ENCODE measurements at places on chromosomes 16 and 17.
A peak's percentile ranks its signal among the peaks of the same experiment; 100 is the strongest.

DNA sequence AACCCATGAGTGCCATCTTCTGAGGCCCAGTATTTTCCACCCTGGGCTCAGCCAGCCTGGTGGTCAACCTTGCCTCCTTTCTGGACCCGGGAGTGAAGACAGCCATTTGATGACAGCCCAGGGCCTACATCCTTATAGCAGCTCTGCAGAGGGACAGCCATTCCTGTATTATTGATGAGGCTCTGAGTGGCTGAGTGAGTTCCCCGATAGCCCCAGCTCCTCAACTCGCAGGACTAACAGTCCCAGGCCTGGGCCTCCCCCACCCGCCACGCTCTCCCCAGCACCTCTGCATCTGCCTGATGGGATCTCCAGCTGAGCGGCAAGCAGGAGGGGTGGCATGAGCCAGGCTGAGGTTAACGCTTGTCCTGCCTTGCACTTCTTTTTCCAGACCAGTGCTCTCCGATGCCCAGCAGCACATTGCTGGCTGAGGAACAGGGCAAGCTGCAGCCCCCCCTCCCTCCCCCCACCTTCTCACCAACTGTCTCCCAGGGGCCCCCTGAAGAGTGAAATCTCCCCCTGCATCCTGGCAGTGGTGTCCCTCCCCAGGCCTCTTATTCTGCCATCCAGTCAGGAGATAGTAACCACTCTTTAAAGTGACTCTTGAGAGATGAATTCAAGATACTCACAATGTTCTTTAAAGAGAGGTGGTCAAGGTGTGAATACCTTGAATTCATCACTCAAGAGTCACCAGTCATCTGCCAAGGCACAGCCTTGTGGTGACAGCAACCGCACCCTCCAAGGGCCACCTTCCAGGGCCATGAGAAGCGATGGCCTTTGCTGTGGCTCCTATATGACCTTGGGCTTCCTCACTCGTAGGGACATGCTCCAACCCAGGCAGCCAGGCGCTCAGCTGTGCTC lies 23.5 kb downstream of the CACNG5 start:
- DNase-seq = no peak

DNA sequence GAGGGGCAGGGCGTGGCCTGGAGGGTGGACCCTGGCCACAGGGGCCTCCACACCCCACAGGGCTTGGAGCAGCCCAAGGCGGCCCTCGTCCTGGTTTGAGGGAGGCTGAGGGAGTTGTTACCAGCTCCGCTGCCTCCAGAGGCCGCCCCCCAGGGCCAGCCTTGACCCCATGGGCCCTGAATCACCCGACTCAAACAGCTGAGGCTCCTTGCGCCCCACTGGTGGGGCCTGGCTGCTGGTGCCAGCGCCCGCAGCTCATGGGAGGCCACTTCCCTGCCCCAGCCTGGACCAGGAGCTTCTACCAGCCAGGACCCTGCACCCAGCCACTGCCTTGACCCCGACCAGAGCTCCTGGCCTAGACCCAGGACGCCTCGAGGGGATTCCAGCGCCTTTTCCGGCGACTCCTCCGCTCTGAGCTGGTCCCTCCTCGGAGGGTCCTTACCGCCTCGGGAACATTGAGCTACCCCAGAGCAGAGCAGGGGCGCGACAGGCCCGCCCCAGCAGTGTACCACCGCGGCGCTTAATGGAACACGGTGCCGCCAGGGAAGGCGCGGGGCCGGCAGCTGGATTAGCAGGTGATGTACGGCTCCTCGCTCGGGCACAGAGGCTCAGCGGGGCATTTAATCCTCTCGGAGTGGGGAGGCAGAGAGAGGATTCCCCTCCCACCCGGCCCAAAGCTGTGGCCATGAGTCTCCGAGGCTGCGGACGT lies 37.2 kb downstream of the GSE1 start:
- no peak for DNase-seq

DNA sequence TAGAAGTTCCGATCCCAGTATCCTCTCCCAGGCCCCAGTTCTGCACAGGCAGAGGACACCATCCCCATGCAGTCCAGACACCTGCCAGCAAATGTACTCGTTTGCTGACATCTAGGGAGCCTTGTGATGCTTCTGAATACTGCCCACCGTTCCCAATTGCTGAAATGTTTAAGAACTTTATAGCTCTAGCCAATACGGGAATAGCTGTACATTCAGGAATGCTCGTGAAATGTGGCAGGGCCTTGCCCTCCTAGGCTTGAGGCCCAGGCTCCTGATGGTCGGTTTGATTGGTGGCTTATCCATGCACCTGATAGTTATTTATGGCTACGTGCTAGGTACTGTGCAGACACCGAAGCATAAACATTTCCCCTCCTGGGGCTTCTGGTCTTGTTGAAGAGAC lies 255.5 kb downstream of the PRKCA start:
- no peak for DNase-seq

DNA sequence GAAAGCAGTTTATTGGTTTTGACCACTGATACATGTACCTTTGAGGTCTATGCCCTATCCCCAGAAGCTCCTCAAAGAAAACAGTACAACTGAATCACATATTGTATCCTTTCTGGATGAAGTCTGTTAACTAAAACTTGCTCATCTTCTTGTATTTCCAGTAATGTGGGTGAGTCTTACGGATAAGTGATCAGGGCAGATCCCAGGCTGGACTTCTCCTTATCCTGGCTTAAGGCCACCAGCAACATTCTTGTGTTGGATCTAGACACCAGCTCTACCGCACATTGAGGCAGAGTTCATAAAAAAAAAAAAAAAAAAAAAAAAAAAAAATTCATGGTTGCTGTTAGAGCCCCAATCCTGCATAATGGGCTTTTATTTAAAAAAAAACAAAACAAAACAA lies 536.7 kb upstream of the HSBP1 start:
- DNase-seq = no peak

DNA sequence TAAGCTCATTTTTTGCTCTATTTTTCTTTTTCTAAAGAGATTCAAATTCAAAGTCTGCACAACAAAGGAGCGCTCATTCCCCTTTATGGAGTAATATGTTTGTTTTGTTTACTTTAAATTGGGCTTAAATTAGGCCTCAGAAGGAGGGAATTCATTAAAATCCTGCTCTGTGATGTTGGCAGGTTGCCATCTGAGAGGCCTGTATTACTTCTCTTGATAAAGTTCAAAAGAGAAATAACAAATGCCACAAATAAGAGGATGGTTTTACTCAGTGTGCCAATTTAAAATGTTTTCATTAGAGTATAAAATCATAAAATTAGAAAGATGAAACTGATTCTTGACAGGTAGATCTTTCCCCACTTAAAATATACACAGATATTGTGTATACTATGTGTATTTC lies 54.5 kb upstream of the HLF start:
- DNase-seq = no peak

- DNase-seq = no peak
Measured at GRCh38 chr17:81814748-81815645, 11.0 kb downstream of the GCGR start.

- no peak for DNase-seq
Measured at GRCh38 chr17:4733073-4733531, 1.9 kb downstream of the MED11 start.

GRCh38 chr17:59186850-59187249 lies 23.0 kb upstream of the SMG8 start:
- DNase-seq = no peak

- no peak for DNase-seq
Measured at GRCh38 chr16:56120447-56121155, 70.7 kb upstream of the GNAO1 start.

- DNase-seq = no peak
Measured at GRCh38 chr16:62088731-62089410, 52.6 kb upstream of the CDH8 start.

DNA sequence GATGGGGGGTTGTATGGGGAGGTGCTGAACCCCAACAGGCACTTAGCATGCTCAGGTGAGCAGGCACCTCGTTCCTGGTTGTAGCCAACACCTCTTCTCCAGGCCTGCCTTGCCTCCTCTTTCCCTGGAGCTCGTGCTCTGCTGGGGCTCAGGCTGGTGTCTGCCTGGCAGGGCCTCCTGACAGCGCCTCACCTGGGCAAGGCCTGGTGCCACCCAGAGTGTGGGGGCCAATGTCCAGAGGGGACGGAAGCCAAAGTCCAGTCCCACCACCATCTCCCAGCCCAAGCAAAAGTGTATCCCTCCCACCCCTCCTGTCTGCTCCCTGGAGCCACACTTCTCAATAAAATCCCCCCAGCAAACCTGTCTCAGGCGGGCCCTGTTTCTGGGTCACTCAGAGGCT lies 304.2 kb upstream of the TNRC6C start:
- DNase-seq = no peak

GRCh38 chr16:88940862-88941817 lies 35.9 kb downstream of the CBFA2T3 start:
- no peak for DNase-seq

GRCh38 chr17:44137891-44138709 lies 3.6 kb upstream of the HROB start:
- no peak for DNase-seq

DNA sequence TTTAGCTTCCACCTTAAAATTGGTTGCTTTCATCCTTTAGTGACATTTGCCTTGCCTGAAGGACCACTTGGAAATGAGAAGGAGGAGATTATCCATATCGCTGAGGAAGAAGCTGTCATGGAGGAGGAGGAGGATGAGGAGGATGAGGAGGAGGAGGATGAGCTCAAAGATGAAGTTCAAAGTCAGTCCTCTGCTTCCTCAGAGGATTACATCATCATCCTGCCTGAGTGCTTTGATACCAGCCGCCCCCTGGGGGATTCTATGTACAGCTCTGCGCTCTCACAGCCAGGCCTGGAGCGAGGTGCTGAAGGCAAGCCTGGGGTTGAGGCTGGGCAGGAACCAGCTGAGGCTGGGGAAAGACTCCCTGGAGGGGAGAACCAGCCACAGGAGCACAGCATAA lies 11.5 kb upstream of the TMEM106A start:
- DNase-seq = no peak

- DNase-seq = no peak
Measured at GRCh38 chr16:67112591-67113399, 3.1 kb downstream of the PHAF1 start.

GRCh38 chr17:20184181-20184580 lies 175.0 kb downstream of the SPECC1 start:
- DNase-seq = no peak

DNA sequence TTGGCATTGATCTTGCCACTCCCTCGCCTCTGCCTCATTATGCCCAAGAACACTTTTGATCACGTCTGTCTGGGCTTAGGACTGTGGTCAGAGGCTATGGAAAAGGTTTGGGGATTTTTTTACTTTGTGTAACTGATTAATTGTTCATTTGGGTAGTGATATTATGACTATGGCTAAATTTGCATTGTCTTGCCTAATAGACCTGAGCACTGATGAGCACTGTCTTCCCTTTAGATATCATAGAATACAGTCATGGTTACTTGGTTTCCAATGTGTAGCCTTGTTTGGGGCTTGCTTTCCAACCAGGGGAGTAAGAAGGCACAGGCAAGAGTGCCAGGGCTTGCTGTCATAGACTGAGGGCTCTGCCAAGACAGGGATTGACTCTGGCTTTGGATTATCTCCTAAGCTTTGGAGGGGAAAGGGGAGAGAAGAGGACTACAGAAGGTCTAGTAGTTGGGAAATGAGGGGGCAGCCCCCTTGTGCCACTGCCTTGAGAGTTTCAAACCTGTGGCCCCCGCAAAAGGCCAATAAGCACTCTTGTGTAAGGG lies 13.7 kb downstream of the LIMD2 start:
- no peak for DNase-seq

- no peak for DNase-seq
Measured at GRCh38 chr16:12458051-12458450, 345.6 kb downstream of the CPPED1 start.

- no peak for DNase-seq
Measured at GRCh38 chr16:83769397-83770008, 38.3 kb upstream of the HSBP1 start.

- no peak for DNase-seq
Measured at GRCh38 chr16:89476379-89476778, 14.0 kb downstream of the ANKRD11 start.

- no peak for DNase-seq
Measured at GRCh38 chr16:1645914-1646525, 32.1 kb upstream of the JPT2 start.

GRCh38 chr17:64617125-64617780 lies 44.9 kb downstream of the SMURF2 start:
- no peak for DNase-seq

DNA sequence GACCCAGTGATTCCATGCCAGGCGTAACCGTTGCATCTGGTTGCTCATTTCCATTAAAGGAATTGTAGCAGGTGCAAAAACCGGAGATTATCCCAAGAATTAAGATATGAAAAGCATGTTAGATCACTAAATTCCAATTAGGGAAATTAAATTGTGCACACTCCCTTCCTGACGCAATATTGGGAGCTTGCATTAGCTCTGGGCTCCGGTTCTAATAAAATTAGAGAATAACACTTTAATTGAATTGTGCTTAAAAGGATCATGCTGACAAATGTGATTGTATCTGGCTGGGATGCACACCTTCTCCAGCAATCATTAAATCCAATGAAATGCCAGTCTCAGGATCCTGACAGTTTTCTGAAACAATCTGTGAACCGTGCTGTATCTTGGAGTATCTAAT lies 38.1 kb downstream of the IRX5 start:
- DNase-seq = no peak

DNA sequence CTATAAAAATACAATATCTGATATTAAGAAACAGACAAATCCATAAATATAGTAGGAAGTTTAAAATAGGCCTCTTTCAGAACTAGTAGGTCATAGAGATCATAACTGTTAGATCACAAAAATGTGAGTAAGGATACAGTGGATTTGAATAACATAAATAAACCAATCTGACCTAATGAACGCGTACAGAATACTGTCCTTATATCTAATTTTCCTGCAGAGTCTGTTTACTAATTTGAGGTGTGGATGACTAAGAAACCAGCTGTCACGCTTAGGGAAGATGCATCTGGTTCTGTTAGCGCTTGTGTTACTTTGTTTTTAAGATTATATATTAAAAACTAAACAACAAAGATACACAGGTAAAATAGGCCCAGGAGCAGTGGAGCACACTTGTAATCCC lies 14.8 kb downstream of the CPD start:
- DNase-seq = no peak

GRCh38 chr16:19916064-19916463 lies 31.4 kb upstream of the GPRC5B start:
- DNase-seq = no peak

DNA sequence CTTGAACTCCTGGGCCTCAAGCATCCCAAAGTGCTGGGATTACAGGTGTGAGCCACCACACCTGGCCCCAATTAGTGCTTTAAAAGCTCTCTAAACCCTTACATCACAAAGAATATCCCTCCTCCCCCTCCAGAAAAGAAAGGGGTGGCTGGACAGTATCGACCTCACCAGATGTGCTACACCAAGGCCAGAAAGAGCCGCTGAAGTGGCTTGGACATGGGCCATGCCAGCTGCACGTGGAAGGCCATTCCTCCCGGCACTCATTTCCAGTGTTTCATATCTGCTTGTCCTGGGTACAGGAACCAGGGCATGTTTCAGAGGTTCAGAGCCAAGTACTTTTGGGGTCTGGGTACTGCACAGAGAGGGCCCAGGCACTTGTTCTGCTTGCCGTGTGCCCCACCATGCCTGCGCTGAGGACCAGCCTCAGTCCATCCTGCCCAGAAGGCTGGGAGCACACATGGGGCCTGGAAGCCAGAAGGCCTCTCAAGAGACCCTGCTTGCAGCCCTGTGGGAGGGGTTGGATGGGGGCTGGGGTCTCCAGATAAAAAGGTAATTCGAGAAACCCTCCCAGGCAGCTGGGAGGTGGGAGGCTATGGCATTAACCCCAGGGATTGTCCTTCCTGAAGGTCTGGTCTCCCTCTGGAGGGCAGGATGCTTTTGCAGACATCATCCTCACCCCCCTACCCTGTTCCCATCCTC lies 3.5 kb upstream of the SRRM2 start:
- DNase-seq = peak; percentile 91
